ENCODE measurements at places on chromosomes 16 and 17. TPM values are rescaled to one million over a fixed set of nuclear protein-coding genes. Genes with fewer than 3 reads are reported as not detected.

DNA sequence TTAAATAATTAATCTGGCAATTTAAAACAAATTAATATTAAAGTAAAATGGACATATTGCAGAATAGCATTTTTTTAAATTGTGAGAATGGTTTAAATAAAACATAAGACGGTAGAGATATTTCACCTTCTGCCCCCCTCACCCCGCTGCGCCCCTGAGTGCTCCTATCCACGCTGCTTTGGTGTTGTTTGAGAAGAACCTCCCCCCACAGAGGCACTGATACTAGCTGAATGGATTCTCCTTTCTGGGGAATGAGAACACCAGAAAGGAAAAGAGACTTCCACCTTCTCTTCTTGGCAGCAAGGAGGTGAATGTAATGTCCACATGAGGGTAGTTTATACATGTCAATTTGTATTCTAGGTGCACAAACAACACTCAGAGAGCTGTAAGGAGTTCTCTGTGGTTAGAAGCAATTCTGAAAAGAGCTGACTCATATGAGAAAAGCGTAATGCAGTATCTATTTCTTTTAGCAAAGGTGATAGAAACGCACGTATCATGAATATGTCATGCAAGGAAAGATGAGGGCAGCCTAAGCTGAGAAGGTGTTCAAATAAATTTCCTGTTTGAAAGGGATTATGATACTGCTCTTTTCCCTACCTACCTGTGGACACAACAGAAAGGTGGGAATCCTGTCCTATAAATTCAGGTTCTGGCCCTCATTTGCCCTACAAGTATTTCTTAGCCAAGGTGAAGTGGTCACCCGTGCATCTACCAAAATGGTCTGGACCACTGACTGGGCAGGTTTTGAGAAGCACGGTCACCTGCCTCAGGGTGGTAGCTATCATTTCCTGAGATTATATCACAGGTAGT lies 126.9 kb downstream of the PARN start:
- H3K4me1 ChIP-seq = peaks cover 87% of the 10 kb centered on the region
- peak overlapping the region; percentile 25 for H3K4me3 ChIP-seq
- DNase-seq = peak; percentile 92
- peak overlapping the region; percentile 98 for H3K27ac ChIP-seq
- H3K27me3 ChIP-seq = no peaks in the 10 kb centered on the region

SP6 gene
- total RNA-seq = 14.9 TPM

GRCh38 chr17:6926667-6927066 lies 69.2 kb upstream of the ALOX12 start:
- no peak overlapping the region for H3K4me3 ChIP-seq
- H3K27me3 ChIP-seq = no peaks in the 10 kb centered on the region
- H3K27ac ChIP-seq = peak overlapping the region; percentile 63
- H3K4me1 ChIP-seq = peaks cover 13% of the 10 kb centered on the region
- no peak for DNase-seq

DNA sequence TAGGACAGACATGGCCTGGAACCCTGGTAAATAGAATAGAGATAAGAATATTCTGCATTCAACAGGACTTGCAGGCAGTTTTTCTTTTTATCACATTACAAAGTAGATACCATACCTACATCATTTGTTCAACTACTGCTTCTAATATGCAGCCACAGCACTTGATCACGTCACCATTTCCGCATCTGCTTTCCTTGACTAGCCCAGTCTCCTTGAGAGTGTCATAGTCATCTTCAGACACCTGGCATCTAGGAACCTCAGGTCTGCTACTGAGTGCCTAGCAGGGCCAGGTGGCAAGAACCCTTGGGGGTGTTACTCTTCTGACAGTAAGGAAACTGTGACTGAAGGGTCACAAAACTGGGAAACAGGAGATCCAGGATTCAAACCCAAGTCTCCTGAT lies 93.2 kb upstream of the TOB1 start:
- no peak overlapping the region for H3K4me3 ChIP-seq
- peaks cover 6% of the 10 kb centered on the region for H3K4me1 ChIP-seq
- no peaks in the 10 kb centered on the region for H3K36me3 ChIP-seq

ARHGAP44 gene
- not detected for total RNA-seq

DNA sequence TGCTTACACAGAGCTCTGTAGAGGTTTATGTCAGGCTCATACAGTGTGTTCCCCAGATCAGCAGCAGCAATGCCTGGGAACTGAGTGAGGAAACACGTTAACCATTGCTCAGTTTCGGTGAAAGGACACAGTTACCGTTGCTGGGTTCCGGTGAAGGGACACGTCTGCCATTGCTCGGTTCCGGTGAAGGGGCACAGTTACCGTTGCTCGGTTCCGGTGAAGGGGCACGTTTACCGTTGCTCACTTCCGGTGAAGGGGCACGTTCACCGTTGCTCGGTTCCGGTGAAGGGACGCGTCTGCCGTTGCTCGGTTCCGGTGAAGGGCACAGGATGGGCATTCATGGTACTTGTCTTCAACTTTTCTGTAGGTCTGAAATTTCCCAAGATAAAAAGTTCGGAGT lies 81.7 kb downstream of the MRM3 start:
- no peak overlapping the region for H3K27ac ChIP-seq
- no peak for DNase-seq
- no peak overlapping the region for H3K4me3 ChIP-seq
- no peaks in the 10 kb centered on the region for H3K4me1 ChIP-seq
- no peaks in the 10 kb centered on the region for H3K27me3 ChIP-seq

Data from PC-9 (cell line).